ENCODE measurements at places on chromosomes 3 and 15.

DNA sequence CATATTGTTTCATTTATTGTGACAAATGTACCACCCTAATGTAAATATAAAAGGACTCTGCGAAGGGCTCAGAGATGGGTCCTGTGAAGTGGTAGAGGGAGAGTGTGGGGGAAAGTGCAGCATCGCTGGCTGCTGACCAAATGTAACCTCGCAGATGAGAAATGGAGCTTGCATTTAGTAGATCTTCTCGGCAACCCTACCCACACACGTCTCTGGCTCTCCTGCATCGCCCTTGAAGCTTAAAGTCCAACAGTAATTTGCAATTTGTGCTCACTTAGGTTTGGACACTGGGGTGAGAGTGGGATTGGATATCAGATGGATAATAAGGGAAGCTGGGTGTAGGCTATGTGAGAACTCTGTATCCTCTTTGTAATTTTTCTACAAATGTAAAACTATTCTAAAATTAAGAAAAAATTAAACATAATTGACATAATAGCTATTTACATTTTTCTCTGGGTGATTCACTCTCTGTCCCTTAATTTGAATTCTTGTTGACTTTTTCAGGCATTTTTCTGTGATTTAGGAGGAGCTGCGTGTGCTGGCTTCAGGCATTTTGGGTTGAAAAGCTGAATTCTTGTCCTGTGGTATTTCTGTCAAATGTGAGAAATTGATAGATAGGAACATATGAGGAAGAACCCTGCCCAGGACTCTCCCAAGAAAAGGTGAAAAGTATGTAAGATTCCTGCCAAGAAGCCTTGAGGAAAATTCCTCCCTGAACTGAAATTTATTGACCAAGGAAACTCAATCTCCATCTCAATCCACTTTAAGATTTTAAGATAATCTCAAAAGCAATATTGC is 524.7 kb upstream of the MCTP2 start:
- DNase-seq = no peak

DNA sequence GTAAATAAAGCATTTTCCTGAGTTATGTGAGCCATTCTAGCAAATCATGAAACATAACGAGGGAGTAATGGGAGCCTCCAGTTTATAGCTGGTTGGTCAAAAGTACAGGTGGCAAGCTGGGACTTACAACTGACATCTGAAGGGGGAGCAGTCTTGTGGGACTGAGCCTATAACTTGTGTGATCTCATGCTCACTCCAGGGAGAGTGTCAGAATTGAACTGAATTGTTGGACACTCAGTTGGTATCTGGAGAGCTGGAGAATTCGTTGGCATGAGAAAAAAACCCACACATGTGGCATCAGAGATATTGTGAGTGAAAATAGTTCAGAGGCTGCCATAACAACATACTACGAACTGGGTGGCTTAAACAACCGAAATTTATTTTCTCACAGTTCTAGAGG is 22.8 kb upstream of the DENND6A start:
- no peak for DNase-seq

DNA sequence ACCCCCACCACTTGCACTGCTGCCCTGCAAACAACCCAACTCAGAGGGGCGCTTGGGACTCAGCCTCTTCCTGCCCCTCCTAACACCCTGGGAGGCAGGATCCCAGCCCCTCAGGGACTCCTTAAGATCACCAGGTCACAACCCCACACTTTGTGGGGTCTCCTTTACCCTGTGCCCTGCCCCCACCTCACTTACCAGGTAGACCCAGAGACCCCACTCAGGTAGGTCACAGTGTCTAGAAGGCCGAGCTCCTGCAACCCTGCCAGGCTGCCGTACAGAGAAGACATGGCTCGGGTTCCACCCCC is 9.1 kb downstream of the PLA2G4F start:
- no peak for DNase-seq

GRCh38 chr15:76289582-76289981 is 21.7 kb downstream of the ETFA start:
- no peak for DNase-seq

GRCh38 chr3:107612664-107613084 is 89.9 kb downstream of the BBX start:
- no peak for DNase-seq

- no peak for DNase-seq
Observed at GRCh38 chr15:64969401-64969800, 20.3 kb downstream of the SPG21 start.

DNA sequence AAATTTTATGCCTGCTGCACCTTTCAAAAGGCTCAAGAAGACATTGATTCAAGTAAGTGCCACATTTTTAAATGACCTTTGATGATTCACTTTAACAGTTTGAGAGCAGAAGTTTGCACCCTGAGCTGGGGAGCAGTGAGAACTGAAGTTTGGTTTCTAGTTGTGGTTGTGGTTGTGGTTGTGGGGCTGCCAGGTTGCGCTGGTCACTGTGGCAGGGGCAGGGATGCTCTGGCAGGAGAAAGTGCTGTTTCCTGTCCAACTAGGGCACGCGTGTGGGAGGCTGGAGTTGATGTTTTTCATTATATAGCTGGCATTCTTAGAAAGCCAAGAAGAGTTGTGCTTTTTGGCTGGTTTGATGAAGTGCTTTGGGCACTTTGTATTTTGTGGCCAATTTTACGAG is 339.7 kb upstream of the NR2F2 start:
- DNase-seq = no peak

DNA sequence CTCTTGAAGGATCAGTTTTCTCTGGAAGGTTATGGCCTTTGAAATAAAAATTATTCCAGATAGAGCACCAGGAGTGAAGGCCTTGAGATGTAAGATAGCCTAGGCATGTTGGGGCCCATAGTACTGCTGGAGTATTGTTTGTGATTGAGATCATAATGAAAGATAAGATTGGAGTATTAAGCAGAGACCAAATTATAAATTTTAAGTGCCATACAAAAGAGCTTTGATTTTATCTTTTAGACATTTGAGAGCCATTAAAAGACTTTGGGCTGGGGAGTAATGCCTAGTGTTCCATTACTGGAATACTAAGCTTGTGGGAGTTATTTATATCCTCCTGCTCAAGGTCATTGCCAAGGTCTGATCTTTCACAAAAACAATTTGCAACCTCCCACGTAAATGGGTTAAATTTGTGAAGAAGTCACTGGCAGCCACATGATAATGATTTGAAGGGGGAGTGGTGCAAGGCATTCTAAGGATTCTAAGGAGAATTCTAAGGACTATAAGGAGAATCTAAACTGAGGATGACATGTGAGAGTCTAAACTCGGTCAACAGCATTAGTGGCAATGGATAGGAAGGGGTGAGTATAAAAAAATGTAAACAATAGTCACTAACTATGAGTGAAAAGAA is 12.8 kb downstream of the ELL3 start:
- no peak for DNase-seq

GRCh38 chr3:11535243-11535960 is 108.3 kb downstream of the VGLL4 start:
- no peak for DNase-seq

GRCh38 chr15:35654332-35654731 is 108.4 kb upstream of the DPH6 start:
- DNase-seq = no peak

DNA sequence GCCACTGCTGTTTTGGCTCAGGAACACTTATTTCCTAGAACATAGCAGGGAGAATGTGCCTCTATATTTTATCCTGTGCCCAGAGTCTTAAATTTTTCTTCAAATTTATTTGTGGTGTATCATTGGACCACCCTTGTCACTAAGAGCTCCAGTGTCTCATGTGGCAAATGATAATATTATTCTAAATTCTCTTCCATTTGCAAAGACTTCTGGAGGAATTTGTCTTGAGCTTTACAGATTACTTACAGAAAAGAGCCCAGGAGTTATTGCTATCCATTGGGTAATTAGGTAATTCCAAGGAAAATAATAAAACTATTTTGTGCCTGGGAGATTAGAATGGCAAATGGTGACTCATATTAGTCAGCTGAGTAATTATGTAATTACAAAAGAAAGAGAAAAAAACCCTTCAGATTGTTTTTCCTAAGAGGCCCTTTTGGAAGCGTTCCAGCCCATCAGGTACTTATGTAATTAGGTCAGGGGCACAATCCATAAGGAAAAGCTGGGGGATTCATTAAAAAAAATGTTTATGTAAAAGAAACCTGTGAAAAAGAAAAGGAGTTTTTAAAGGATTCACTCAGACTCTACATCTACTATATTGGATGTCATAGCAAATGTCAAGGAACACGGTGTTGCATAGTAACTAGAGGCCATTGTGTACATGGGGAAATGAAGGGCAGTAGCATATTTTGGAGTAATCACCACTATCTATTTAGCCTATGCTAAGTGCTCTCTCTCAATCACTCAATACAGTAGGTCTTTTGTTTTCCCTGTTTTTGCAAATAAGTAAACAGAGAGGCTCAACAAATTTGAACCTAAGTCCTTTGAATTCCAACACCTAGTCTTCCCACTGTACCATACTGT is 380.9 kb upstream of the RARB start:
- no peak for DNase-seq
